ENCODE measurements at places on chromosomes 4 and X.

GRCh38 chr4:1413687-1414479 is 7.6 kb upstream of the NKX1-1 start:
- DNase-seq, result no peak

DNA sequence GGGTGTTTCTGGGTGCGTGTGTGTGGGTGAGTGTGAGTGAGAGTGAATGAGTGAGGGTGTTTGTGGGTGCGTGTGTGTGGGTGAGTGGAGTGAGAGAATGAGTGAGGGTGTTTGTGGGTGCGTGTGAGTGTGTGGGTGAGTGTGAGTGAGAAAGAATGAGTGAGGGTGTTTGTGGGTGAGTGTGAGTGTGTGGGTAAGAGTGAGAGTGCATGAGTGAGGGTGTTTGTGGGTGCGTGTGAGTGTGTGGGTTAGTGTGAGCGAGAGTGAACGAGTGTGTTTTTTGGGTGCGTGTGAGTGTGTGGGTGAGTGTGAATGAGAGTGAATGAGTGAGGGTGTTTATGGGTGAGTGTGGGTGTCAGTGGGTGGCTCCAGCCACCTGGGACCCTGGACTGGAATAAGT is 1676.1 kb upstream of the TENM3 start:
- DNase-seq, result no peak

- no peak for DNase-seq
Measured at GRCh38 chr4:85672959-85673358, 198.0 kb downstream of the ARHGAP24 start.

DNA sequence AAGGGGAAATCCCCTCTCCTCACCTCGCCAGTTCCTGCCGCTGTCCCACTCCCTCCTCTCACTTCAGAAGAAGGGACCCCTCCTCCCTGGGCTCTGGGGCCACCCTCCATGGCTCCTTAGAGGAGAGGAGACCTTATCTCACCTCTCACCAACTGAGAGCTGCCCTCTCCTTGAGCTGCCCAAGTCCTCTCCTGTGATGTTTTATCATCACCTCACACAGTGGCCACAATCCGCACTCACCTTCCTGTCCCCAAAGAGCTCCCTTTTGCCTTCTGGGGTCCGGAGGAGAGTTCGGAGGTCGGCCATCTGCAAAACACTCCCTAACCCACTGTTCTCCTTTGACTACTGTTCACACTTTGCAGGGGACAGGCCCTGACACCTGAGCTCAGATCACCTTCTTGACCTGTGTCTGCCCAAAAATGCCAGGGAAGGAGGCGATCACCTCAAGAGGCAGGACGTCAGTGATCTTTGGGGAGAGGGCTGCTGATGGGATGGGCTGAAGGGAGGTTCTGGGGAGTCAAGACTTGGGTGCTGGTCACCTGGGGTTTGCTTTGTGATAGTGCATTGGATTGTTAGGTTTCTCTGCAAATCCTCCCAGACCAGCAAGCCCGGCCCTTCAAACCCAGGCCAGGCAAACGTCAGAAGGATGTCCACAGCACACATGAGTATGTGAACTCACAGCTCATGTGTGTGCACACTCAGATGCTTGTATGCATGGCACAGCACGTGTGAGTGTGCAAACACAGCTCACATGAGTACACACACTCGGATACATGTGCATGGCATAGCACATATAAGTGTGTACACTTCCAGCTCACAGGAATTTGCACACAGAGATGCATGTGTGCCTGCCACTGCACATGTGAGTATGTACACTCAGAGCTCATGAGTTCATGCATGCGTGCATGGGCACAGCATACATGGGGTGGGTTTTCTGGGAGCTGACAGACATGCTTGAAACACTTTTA is 41.8 kb downstream of the HTRA3 start:
- no peak for DNase-seq

DNA sequence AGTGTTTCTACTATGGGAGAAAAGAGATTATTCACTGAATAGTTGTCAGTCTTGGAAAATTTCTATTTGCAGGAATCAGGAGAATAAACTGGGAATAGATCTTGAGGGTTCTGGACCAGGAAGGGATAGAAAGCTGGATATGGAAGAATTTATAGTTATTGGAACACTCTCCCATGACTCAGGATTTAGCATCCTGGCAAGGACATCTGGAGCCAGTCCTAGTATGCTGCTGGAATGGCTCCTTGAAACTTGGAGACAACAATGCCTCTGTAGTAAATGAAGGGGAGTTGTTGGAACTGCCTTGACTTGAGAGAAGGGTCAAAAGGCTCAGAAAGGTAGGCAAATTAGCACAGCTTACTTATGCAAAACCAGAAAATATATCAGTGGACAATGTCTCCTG is 23.5 kb upstream of the THOC2 start:
- no peak for DNase-seq

Data from heart right ventricle (tissue), 16 donors.